ENCODE measurements at places on chromosomes 16 and 17.

- DNase-seq: no peak
Observed at GRCh38 chr17:8598913-8599312, 31.6 kb downstream of the MYH10 start.

DNA sequence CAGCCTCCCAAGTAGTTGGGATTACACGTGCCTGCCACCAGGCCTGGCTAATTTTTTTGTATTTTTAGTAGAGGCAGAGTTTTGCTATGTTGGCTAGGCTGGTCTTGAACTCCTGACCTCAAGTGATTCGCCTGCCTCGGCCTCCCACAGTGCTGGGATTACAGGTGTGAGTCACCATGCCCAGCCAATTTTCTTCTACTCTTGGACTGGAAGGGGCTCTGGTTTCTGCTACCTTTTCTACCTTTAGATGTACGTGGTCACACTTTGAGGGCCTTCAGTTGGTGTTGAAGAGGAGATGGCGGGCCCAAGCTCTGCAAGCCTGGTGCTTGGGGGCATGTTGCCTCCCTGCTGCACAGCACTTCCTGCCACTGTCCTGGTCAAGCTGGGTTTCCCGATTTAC is 173.6 kb downstream of the PRKCA start:
- DNase-seq: no peak

DNA sequence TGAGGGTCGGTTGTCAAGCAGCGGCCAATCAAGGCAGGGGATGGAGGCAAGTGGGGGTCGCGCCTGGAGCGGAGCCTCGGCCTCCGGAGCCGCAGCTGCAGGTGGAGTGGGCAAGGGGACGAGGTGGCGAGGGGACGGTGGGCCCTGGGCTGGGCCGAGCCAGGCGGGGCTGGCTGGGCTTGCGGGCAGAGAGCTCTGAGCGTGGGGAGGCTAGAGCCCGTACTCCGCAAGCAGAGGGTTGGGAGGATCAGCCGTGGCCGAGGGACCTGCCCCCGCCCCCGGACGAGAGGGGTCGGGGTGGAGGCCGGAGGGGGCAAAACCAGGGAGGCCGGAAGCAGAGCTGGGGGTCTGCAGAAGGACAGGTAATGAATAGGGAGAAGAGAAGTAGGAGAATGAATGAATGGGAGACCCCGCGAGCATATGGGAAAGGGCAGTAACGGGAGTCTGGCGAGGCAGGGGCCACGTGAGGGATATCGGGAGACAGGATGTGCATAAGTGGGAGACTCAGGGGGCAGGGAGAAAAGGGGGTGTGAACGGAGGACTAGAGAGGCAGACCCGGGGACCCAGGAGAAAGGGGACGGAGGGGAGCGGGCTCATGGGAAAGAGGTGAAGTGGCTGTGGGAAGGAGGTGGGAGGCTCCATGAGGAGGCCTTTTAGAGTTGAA is at the start of gene KATNB1:
KATNB1 (plus strand) TSS at position 16 of the 664 bp plus-strand sequence. CDS start 1,474 bp downstream, outside the sequence.
- DNase-seq: peak; percentile 33

GRCh38 chr16:4536391-4537106 is 2.0 kb downstream of the CDIP1 start:
- DNase-seq: no peak

DNA sequence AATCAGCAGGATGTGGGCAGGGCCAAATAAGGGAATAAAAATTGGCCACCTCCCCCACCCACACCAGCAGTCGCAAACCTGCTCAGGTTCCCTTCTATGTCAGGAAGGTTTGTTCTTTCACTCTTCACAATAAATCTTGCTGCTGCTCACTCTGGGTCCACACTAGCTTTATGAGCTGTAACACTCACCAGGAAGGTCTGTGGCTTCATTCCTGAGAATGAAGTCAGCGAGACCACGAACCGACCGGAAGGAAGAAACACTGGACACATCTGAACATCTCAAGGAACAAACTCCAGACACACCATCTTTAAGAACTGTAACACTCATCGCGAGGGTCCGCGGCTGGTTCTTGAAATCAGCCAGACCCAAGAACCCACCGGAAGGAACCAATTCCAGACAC is 115.5 kb upstream of the TBX2 start:
- no peak for DNase-seq

DNA sequence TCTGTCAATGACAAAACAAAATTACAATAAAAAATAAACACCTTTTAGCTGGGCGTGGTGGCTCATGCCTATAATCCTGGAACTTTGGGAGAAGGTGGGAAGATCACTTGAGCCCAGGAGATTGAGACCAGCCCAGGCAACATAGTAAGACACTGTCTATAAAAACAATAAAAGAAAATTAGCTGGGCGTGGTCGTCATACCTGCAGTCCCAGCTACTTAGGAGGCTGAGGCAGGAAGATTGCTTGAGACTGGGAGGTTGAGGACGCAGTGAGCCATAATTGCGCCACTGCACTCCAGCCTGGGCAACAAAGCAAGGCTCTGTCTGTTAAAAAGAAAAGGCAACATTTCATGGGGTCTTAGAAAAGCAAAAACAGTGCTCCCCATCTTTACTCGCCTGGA is 32.7 kb downstream of the EMP2 start:
- DNase-seq: no peak

- DNase-seq: no peak
Observed at GRCh38 chr17:75364078-75364477, 41.4 kb downstream of the GRB2 start.

DNA sequence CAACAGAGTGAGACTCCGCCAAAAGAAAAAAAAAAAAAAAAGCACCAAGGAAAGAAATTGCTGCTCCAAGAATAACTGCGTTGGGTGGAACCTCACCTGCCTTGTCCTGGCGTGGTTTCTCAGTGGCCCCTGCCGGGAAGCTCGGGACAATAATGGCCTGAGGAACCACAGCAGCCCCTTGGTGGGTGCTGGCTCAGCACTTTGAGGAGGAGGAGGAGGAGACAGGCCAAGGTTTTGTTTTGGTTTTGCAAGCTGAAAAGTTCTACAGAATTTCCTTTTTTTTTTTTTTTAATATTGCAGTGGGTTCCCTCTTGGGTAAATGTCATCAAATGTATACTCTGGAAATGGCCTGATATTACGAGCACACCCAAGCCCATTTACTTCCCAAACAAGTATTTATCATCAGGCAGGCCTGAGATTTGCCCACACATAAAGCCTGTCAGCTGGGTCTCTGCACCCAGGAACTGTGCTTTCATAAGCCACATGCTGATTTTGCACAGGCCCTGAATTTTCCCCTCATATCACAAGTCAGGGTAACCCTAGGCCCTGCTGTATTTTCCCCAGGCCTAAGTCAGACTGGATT is 78.3 kb downstream of the SOCS1 start:
- DNase-seq: no peak

DNA sequence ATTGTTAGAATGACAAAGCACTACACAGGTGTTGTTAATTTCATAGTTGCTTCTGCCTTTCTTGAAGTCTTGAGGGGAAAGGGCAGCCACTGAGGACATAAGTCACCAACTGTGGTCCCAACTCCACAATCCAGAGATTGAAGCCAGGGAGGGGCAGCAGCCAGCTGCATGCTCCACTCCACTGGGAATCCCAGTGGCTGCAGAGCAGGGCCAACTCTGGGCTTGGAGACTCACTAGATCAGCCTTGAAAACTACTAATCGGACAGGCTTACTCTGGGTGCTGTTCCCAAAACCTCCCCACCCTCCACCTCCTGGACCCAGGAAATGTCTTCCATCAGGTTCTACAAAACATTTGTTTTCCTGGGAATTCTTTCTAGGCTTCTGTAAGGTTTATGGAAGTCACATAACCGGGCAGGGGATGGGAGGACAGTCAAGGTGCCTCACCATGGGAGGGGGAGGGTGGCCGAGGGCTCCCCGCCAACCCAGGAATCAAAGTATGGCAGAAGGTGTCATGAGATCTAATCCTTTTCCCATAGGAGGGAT is 68.0 kb downstream of the MYH13 start:
- DNase-seq: no peak

DNA sequence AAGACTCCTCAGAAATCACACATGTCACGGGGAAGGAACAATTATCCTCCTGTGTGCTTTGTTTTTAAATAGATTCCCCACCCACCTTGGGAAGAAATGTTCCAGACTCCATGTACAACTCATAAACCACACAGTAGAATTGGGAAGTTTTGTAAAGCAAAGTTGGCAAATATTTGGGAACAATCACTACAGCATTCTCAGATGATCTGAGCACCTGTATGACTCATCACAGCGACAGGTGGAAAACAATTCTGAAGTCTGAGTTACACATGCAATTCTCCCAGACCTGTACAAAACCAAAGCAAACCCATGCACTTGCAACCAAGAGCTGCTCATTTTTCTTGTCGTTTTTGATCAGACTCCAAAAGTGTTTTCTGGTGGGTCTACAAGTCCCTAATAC is 14.4 kb upstream of the MYLK3 start:
- DNase-seq: no peak

DNA sequence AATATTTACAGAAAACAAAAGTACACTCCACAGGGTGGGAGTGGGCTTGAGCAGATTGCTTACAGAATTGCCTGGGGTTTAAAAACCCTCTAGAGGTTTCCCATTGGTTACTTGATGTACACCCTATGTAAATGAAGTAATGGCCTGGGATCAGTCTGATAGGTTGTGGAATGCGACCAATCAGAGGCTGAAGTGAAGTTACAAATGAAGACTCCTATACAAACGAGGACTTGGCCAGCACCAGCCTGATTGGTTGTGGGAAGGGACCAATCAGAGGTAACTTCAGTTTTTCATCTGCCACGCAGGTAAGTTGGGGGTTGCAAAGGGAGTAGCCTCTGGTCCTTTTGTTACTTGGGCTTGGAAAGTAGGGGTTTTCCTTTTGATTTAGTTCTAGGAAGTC is 8.8 kb downstream of the EEF2K start:
- DNase-seq: no peak

GRCh38 chr16:49755716-49756505 is 100.0 kb downstream of the ZNF423 start:
- no peak for DNase-seq

- DNase-seq: no peak
Observed at GRCh38 chr16:73527187-73527586, 479.3 kb upstream of the ZFHX3 start.

DNA sequence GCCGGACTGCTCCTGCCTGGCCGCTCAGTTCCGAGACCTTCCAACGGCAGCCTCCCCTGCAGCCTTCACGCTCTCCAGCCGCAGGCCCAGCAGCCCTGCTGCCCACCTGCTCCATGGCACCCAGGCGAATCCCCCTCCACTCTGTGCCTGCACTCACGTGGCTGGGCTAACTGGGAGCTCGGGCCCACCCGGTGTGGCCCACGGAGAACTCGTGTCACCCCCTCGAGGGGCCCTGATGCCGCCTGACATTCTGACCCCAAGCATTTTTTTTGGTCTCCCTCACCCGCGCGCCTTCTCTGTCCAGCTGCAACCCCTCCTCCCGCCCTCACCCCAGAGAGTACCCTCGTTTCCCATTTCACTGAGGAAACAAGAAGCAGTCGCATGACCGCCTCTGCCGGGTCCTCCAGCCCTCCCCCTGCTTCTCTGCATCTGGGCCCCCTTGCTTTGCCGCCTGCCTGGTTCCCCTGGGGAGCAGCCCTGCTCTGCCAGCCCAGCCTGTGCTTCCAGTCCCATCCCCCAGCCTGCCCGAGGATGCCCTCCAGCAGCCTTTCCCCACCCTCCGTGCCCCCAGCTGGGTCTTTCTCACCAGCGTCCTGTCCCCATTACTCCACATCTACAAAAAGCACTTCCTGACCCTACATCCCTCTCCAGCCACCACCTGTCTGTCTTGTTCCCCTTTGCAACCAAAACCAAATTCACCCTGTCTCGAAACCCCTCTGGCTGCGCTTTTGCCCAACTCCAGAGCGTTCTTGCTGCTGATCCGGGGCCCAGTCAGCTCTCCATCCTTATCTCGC is 146.4 kb upstream of the CHMP6 start:
- no peak for DNase-seq

GRCh38 chr17:33896263-33896662 is 358.8 kb upstream of the CCL2 start:
- no peak for DNase-seq

GRCh38 chr16:86083382-86084002 is 184.5 kb downstream of the IRF8 start:
- no peak for DNase-seq

DNA sequence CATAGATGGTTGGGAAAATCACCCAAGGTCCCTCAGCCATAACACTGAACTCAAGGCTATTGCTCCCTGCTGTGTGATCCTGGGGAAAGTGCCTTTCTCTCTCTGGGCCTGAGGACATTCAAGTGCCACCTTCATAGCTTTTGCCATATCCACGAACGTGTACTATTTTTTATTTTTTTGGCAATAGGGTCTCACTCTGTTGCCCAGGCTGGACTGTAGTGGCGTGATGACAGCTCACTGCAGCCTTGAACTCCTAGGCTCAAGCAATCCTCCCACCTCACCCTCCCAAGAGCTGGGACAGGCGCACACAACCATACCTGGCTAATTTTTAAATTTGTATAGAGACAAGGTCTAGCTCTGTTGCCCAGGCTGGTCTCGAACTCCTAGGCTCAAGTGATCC is 10.6 kb downstream of the PLLP start:
- no peak for DNase-seq

DNA sequence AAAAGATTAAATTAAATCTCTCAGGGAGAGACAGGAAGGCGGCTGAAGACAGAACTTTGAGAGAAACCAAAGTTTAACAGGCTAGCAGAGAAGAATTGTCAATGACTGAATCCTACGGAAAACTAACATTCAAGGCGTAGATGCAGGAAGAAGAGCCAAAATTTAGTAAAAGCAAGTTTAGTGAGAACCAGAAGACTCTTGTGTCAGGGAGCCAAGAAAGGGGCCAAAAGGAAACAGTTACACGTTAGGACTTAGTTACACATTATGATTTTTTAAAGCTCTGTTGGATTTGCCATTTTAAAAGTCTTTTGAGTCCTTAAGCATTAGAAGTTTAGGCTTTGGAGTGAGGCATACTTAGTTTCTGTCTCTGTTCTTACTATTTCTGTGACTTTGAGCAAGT is 164.6 kb downstream of the CHD9 start:
- no peak for DNase-seq

- DNase-seq: no peak
Observed at GRCh38 chr17:62057696-62058095, 7.4 kb downstream of the MED13 start.

DNA sequence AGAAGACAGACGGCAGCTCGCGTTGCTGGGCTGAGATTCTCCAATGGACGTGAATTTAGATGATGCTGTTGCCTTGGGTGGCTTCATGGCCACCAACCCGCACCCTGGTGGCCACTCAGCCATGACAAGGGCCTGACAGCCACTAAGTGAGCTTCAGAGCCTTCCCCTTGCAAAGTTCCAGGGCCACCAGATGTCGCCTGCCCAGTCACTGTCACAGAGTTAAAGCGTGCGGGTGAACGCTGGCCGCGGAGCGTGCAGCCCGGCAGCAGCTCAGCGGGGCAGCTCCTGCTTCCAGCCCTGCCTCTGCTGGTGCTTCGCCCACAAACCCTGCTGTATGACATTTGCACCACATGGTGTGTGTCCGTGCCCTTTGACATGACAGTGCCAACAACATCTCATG is 13.3 kb upstream of the KREMEN2 start:
- DNase-seq: no peak

GRCh38 chr16:66044556-66044955 is 321.9 kb upstream of the CDH5 start:
- DNase-seq: no peak

DNA sequence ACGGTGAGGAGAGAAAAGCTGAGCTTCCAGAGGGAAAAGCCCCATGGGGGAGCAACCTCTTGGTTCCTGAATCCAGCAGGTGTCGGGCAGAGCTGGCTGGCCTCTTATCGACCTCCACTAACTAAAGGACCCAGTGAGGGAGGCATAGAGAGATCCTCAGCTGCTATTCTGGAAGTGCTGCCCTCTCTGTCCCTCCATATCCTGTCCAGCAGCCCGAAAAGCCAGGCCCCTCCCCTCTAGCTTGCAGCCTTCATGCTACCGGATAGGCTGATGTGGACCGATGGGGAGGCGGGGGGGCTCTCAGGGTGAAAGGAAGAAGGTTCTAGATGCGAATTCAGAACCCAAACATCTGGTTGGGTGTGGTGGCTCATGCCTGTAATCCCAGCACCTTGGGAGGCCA is 24.9 kb downstream of the MXRA7 start:
- DNase-seq: no peak

All from Calu3 (cell line).